ENCODE measurements at places on chromosomes 3 and 15.

DNA sequence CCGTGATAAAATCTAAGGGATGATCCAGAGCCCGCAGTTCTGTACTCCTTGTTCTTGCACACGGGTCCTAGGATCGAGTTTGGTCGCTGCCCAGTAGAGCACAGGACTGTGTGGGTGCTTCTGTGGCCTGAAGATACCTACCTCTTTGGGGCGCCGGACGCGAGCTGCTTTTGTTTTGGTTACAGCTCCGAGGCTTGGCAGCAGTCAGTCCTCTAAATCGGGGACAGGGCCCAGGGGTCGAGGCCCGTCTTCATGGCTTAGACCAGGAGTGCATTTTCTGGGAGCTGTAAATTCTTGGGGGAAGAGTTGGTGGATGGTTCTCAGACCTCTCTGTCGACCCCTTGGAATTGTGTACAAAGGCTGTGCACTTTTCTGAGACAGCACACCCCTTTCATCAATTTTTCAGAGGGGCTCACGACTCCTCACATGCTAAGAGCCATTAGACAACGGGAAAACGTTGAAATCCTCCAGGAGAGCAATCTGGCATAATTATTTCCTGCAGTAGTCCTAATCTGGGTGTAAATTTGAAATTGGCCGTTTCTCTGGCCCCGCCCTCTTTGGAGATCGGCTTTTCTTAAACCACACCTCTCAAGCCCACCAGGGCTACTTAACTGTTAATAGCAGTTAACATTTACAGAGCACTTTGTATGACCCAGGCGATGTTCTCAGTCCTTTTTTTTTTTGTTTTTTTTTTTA is 928 bp downstream of the CEP97 start:
- DNase-seq: peak; percentile 16

DNA sequence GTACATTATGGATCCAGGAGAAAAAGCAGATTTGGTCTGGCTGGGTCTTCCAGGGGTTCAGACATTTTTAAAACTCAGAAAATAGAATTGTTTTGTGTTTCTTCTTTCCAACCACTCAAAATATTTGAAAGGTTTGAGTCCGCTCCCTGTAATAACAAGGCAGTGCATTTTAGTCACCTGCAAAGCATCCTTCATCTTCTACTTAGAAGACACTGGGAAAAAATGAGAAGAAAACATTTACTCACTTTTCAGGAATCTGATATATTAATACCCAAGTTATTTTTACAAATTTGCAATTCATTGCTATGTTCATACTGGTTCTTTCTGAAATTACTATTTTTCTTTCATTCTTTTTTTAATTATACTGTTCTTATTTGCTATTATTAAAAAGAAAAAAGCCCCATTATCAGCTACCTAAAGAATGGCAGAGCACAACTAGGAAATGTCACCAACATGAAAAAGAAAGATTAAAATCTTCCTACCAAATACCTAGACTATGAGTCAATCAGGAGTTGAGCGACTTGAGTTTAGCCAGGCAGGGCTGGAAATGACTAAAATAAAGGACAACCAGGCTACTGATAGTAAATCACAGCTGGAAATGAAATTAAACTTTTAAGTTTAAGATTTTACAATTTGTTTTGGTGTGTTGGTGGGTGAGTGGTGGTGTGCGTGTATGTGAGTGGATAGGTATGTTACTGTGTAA is 280.3 kb upstream of the THBS1 start:
- DNase-seq: peak; percentile 45

DNA sequence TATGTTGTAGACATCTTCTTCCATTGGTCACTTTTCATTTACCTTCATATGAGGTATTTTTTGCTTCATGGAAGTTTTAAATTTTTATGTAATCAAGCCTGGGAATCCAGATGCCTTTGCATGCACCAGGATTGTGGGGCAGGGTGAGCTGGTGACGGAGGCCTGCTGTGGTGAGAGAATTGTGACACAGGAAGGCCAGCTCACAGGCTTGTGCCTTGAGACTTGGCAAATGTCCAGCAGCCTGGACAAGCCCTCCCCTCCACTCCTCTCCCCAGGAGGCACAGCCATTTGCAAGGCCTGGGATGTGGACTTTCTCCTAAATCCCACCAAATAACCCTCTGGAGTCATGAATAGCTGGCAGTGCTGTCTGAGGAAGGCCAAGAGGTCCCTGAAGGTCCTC is 67.4 kb downstream of the RHCG start:
- no peak for DNase-seq

DNA sequence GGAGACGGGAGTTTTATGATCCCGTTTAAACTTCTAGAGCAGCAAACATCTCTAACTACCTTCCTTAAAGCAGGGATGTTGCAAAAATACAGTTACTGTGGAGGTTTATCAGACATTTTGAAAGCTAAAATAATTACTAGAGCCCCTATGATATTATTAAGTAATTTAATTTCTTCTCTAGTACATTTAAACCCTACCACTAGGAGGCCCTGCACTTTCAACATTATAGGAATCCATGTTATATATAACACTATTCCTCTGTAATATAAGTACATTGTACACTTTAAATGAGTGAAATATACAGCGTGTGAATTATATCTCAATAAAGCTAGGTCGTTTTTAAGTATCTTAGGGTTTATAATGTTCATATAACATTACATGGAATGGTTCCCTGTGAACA is 11.5 kb downstream of the SETMAR start:
- DNase-seq: no peak

DNA sequence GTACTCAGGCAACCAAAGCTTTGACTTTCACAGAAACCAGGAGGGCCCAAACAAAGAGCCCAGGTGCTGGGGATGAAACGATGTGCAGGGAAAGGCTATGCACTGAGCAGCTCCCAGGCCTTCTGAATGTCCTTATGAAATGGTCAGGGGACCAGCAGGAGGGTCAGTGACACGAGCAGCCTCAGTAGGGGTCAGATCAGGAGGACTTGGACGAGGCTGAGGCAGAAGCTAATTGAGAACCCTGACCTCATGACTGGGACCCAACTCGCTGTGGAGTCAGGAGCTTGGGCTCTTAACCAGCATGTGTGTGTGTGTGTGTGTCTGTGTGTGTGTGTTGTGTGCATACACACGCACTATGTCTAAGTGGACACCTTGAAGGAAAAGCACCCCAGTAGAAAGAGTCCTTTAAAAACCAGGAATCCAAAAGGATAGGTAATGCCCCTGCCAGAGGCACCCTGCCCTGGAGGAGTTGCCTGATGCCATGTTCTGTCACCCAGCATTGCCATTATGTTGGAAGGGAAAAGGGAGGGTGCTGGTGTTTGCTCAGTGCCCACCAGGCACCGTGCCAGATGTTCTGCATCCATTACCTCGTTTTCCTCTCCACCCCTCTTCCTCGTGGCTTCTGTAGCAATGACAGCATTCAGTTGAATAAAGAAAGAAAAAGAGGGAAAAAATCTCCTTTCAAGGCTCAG is 50.9 kb downstream of the CORO2B start:
- no peak for DNase-seq

- DNase-seq: no peak
These were observed 60.2 kb downstream of the TMEM39A start for GRCh38 chr3:119403201-119403600.

- no peak for DNase-seq
These were observed 49.1 kb upstream of the TMEM158 start for GRCh38 chr3:45275006-45275704.

DNA sequence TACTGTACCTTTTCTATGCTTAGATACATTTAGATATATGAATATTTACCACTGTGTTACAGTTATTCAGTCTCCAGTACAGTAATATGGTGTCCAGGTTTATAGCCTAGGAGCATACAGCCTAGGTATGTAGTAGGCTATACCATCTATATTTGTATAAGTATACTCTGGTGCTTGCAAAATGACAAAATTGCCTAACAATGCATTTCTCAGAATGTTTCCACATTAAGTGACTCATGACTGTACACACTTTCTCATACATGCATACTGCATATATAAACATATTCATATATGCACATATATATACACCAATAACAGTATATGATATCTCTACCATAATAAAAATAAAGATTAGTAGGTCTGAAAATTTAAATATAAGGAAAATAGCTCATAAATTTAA is 169.3 kb downstream of the DPH6 start:
- no peak for DNase-seq

DNA sequence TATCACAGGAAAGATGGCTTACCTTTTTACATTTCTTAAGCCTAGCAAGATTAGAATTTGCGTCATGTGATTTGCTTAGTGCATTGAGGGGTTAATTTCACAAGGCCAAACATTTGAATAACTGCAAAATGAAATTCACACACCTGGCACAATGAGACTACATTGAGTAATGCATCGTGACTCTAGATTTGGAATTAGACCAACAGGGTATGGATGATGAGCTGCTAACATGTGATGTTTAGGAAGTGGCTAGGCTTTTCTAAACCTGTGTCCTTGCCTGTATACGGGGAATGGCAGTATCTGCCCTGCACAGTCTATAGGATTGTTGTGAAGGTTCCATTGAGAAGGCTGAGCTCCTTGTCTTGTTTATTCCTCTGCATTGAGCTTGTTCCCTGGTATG is 160.1 kb downstream of the MFSD1 start:
- no peak for DNase-seq

- no peak for DNase-seq
These were observed 62.0 kb downstream of the SFMBT1 start for GRCh38 chr3:52983828-52984227.

- DNase-seq: no peak
These were observed 124.1 kb downstream of the THRB start for GRCh38 chr3:24370352-24371090.

- peak; percentile 15 for DNase-seq
These were observed 257.6 kb upstream of the TLE3 start for GRCh38 chr15:70355275-70355795.

DNA sequence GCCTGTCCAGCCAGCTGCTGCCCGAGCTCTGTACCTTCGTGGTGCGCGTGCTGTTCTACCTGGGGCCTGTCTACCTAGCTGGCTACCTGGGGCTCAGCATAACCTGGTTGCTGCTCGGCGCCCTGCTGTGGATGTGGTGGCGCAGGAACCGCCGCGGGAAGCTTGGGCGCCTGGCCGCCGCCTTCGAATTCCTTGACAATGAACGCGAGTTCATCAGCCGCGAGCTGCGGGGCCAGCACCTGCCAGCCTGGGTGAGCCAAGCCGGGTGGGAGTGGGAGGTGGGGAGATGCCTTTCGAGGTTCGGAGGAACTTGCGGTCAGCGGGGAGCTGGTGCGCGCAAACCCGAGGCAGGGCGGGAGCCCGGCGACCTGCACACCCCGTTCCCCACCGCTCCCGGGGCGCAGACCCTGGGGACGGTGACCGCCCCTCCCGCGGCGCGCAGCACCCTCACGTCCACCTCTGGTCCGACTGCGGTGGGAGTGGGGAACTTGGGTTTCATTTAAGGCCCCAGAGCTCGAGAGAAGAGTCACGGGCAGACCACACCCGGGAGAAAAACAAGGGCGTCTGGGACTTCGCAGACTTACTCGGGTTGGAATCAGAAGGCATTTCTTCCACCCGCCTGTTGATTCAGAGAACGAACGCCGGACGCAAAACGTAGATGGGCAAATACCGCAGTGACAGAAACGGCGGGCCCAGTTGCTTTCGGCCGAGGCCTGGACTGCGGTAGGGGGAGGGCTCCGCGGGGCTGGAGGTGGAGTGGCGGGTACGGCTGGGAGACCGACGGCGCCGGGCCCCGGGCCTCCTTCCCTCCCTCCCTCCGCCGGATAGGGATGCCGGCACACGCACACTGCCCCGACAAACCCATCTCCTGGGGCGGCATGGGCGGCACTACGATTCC is 708 bp downstream of the ESYT3 start:
- peak; percentile 52 for DNase-seq

DNA sequence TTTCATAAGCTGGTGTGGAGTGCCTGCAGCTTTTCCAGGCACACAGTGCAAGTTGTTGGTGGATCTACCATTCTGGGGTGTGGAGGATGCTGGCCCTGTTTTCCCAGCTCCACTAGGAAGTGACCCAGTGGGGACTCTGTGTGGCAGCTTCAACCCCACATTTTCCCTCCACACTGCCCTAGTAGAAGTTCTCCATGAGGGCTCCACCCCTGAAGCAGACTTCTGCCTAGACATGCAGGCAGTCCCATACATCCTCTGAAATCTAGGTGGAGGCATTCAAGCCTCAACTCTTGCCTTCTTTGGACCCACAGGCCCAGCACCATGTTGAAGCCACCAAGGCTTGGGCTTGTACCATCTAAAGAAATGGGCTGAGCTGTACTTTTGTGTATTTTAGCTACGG is 206.2 kb upstream of the GRM7 start:
- DNase-seq: no peak

DNA sequence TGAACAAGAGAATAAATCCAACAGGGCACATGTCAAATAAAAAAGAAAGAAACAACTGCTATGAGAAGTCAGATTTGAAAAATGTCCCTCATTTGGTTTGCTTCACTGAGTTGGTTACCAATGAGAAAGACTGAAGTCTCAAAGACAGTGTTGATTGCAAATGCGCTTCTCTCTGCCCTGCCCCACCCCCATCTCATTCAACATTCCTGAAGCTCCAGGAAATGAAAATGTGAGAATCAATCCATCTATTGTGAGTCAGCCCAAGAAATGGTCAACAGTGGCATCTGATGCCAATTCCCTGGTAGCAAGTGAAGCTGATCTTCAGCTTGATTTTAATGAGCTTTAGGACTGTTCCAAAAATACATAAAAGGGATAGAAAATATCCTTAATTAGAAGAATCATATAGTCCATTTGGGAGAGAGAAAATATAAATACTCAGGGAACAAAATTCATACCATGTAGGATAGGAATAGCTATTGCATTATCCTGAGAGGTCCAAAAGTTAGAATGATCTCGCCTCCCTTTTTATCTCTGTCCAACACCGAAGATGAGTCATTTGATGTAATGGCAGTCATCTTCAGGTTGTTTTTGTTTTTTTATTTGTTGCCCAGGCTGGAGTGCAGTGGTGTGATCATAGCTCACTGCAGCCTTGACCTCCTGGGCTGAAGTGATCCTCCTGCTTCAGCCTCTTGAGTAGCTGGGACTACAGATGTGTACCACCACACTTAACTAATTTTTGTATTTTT is 200.3 kb upstream of the UMPS start:
- DNase-seq: no peak

DNA sequence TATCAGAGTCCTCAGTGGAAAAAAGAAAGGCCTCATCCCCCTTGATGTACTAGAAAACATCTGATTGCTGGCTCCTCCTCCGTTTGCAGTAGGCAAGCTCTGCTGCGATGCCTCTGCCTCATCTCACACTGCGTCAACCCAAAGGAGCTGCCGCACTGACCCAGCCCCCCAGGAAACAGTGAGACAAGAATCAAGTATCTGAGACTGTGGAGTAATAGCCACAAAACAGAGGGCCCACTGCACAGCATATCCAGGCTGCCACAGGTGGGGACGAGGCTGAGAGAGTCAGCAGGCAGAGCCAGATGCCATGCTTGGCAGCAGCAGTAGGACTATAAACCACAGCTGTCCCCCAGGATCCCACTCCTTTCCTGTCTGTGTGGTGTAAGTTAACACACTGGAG is 165.9 kb downstream of the STAC start:
- peak; percentile 32 for DNase-seq

DNA sequence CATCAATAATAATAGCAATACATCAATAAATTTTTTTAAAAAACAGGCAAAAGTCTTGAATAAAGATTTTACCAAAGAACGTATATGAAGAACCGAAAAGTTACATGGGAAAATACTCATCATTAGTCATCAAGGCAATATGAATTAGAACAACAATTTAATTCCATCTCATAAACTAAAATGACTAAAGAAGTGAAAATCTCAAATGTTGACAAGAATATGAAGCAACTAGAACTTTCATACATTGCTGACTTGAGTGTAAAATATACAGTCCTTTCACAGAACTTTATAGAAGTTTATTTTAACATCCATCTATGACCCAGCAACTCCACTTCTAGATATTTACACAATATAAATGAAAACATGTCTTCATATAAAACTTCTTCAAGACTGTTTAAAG is 35.3 kb upstream of the ABHD10 start:
- DNase-seq: no peak

Data from AG20443 (cell line).